Natural killer cell (primary cell): ENCODE measurements at places on chromosomes 16 and 17.

- H3K4me3 ChIP-seq = no peak overlapping the region
- H3K27me3 ChIP-seq = no peaks in the 10 kb centered on the region
- peaks cover 14% of the 10 kb centered on the region for H3K4me1 ChIP-seq
- H3K27ac ChIP-seq = no peak overlapping the region
- DNase-seq = no peak
Observed at GRCh38 chr17:17778308-17779014, 58.3 kb downstream of the SREBF1 start.

- DNase-seq = no peak
- peaks cover 2% of the 10 kb centered on the region for H3K27me3 ChIP-seq
- no peak overlapping the region for H3K27ac ChIP-seq
- H3K36me3 ChIP-seq = no peaks in the 10 kb centered on the region
- H3K4me1 ChIP-seq = peaks cover 46% of the 10 kb centered on the region
Observed at GRCh38 chr16:57892447-57893096, 78.4 kb downstream of the CNGB1 start.

DNA sequence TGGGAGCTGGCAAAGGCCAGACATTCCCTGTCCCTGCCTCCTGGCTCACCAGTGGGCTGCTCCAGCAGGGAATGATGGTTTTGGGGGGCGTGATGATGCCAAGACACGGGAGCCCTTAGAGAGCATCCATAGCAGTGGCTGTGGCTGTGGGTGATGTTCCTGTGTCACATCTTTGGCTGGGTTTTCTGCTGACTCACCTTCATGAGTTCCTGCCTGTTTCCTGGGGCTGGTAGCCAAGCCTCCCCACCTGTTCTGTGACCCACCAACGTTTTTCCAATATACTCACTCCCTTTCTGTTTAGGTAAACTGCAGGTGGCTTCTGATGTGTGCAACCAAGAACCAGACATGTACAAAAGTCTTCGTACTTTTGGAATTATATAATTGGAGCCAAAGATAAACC lies 16.5 kb upstream of the NF1 start:
- H3K27me3 ChIP-seq = no peaks in the 10 kb centered on the region
- H3K4me3 ChIP-seq = no peak overlapping the region
- no peaks in the 10 kb centered on the region for H3K4me1 ChIP-seq
- no peaks in the 10 kb centered on the region for H3K36me3 ChIP-seq

GRCh38 chr16:2782583-2783351 lies 4.6 kb downstream of the PRSS33 start:
- H3K27ac ChIP-seq = no peak overlapping the region
- no peak overlapping the region for H3K4me3 ChIP-seq
- H3K4me1 ChIP-seq = peaks cover 59% of the 10 kb centered on the region
- H3K27me3 ChIP-seq = peaks cover under 1% of the 10 kb centered on the region

DNA sequence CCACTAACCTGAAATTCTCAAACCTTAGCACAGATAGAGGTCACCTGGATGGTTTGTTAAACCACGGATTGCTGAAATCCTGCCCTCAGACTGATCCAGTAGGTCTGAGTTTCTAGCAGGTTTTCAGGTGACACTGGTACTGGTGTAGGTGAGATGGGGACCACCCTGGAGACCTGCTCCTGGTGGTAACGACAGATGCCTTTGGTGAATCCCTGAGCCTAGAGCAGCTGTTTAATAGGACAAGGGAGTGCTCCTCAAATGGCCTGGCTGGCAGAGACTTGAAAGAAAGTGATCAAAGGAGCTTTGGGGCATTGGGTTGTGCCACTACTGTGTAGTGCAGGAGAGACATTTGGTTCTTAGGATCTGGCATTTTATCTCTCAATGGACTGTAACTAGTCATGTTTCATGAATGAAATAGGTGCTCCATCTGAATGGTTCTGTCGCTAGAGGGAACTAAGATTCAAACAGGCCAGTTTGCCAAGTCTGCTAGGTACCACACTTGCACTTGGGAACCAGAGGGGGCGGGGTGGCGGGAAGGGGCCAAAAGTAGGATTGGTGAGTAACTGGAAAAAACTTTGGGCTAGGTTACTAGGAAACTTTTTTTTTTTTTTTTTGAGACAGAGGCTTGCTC lies 2.9 kb upstream of the IFI35 start:
- peaks cover 27% of the 10 kb centered on the region for H3K4me1 ChIP-seq
- DNase-seq = no peak
- no peak overlapping the region for H3K27ac ChIP-seq
- H3K36me3 ChIP-seq = peaks cover 32% of the 10 kb centered on the region

GRCh38 chr16:12721841-12722421 lies 81.8 kb downstream of the CPPED1 start:
- no peaks in the 10 kb centered on the region for H3K27me3 ChIP-seq
- DNase-seq = no peak
- no peak overlapping the region for H3K27ac ChIP-seq

DNA sequence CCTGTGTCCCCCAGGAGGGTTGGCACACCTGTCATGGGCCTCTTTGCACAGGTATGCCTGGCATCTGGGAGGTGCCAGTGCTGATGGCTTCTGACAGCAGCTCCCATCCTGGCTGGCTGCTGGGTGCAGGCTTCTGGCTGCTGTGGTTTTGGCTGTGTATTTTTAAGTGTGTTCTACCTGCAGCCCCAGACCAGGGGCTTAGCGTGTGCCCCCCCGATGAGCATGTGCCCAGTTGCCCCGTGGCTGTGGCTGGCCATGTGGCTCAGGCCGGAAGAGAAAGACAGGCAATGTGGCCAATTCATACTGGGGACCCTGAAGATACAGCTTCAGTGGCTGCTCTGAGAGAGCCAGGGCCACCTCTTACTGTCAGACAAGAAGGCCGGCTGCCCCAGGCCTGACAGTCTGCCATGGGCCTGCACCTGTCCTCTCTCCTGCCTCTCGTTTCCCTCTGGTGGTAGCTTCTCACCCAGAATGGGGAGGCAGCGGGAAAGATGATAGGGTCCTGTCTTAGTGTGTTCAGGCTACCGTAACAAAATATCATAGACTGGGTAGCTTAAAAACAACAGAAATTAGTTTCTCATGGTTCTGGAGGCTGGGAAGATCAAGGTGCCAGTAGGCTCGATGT lies 37.6 kb upstream of the LGALS9 start:
- peaks cover 11% of the 10 kb centered on the region for H3K36me3 ChIP-seq
- H3K4me1 ChIP-seq = no peaks in the 10 kb centered on the region
- no peak overlapping the region for H3K27ac ChIP-seq
- H3K4me3 ChIP-seq = no peak overlapping the region
- H3K27me3 ChIP-seq = no peaks in the 10 kb centered on the region
- no peak for DNase-seq

DNA sequence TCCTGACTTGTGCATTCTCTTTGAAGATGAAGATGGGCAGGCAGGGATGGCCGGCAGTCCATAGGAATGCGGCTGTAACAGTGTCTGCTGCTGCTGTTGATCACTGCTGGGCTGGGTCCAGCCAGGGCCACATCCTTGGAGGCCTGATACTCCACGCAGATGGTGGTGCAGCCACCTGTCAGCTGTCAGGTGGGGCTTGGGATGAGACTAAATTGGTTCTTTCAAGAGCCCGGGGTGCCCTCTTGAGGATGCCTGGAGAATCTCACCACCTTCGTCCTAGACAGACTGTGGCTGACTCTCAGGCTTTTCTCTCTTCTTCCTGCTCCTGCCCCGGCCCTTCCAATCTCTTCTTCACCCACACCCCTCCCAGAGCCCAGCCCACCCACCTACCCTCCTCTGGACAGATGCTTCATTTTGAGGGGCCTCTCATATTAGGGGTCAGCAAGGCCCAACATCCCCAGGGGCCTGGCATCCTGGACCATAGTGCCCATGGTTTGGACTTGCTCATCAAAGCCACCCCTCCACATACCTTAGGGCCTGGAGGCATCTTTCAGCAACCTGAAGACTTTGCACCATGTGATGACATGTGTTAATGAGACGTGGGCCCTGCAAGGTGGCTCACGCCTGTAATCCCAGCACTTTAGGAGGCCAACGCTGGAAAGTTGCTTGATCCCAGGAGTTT lies 19.1 kb downstream of the OSBPL7 start:
- H3K27me3 ChIP-seq = no peaks in the 10 kb centered on the region
- no peak for DNase-seq
- no peak overlapping the region for H3K27ac ChIP-seq
- H3K4me1 ChIP-seq = no peaks in the 10 kb centered on the region

GRCh38 chr16:64864232-64864809 lies 257.5 kb downstream of the CDH11 start:
- H3K36me3 ChIP-seq = no peaks in the 10 kb centered on the region
- H3K4me1 ChIP-seq = no peaks in the 10 kb centered on the region
- no peak for DNase-seq
- no peaks in the 10 kb centered on the region for H3K27me3 ChIP-seq
- H3K27ac ChIP-seq = no peak overlapping the region

DNA sequence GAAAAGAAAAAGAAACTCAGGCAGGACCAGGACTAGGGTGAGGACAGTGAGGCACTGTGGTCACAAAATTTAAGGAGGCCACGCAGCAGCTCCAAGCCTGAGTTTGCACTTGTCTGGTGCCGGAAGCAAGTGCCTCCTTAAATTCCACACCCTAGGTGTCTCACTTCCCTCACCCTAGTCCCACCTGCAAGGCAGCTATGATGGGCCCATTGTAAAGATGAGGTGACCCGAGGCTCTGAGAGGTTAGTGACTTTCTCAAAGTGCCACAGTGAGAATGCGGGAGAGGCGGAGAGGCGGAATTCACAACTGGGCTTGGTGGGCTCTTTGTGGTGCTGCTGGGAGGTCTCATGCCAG lies 21.5 kb upstream of the EEF2K start:
- H3K4me3 ChIP-seq = no peak overlapping the region
- no peak for DNase-seq
- no peaks in the 10 kb centered on the region for H3K36me3 ChIP-seq
- H3K27me3 ChIP-seq = no peaks in the 10 kb centered on the region
- H3K4me1 ChIP-seq = peaks cover 16% of the 10 kb centered on the region

- H3K4me3 ChIP-seq = no peak overlapping the region
- no peak overlapping the region for H3K27ac ChIP-seq
- H3K4me1 ChIP-seq = peaks cover 2% of the 10 kb centered on the region
- DNase-seq = no peak
- H3K27me3 ChIP-seq = no peaks in the 10 kb centered on the region
Observed at GRCh38 chr17:41870627-41871026, 5.4 kb upstream of the KLHL11 start.

DNA sequence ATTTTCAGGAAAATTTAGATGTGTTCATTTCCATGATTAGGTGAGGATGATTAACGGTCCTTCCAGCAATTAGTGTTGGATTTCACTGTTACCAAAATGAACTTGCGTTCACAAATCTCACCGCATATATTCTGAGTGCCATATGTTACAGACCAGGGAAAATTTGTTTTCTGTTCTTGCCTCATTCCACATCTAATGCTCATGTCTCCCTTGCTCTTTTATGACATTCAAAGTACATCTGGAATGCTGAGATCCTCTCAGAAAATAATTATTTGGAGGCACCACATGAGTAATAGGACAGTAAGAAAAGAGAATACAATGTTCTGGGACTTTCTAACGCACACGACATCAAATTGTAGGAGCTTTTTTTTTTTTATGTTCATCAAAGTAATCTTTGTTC lies 406.5 kb downstream of the SHISA9 start:
- no peaks in the 10 kb centered on the region for H3K4me1 ChIP-seq
- no peak for DNase-seq
- no peak overlapping the region for H3K4me3 ChIP-seq
- no peak overlapping the region for H3K27ac ChIP-seq

GRCh38 chr16:10253409-10253808 lies 71.2 kb upstream of the GRIN2A start:
- no peaks in the 10 kb centered on the region for H3K36me3 ChIP-seq
- H3K27me3 ChIP-seq = no peaks in the 10 kb centered on the region
- no peak for DNase-seq
- H3K4me1 ChIP-seq = no peaks in the 10 kb centered on the region
- no peak overlapping the region for H3K4me3 ChIP-seq

DNA sequence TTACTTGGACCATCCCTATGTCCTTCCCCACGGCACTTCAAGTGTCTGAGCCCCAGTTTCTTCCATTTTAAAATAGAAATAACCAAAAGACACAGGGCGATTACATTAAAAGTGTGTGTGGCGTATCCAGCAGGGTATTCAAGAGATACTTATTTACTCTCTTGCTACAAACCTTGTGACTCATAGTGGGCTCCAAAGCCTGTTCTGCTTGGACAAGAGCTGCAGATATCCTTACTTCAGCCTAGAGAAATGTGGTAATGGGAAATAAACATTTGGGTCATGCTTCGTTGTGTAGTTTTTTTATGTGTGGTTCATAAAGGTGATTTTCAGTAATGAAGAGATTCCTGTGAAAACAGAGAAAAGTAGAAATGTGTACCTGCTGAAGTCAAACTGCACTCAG lies 288.9 kb upstream of the CDH11 start:
- no peak for DNase-seq
- H3K4me1 ChIP-seq = no peaks in the 10 kb centered on the region
- no peak overlapping the region for H3K27ac ChIP-seq
- no peaks in the 10 kb centered on the region for H3K36me3 ChIP-seq

DNA sequence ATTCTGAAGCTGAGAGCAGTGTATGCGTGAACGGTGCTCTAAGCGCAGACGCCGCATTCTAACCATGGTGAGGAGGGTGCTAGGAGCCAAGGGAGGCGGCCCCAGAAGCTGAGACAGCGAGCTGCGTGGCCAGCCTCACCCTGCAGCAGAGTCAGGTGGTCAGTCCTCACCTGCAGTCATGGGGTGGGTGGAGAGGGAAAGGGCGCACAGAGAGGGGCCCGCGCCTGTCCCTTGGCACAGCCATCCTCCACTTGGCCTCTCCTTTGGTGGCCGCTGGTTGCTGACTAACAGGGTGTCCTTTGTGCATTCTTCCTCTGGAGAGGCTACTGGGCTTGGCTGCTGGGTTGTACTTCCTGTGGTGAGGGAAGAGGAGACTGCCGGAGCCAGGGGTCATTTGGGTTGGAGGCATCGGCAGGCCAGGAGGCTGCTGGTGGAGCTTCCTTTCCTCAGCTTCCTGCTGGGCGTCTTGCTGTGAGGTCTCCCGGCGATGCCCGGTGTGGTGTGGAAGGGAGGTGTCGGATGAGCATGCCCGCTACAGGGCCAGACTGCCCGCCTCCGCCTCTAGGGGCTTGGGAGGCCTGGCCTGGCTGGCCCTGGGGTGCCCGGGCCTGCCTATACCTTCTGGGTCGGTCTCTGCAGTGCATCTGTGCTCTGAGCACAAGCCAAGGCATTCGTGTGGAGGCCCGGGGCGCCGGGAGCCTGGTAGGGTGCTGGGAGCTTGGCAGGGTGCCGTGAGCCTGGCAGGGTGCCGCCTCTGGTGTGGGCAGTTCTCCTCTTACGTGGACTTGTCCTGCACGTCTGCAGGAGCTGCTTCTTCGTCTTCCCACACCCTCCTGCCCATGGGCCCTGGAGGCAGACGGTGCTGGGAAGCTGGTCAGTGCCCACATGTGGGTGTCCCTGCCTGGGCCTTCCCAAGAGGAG lies 17.4 kb downstream of the RNF213 start:
- no peaks in the 10 kb centered on the region for H3K27me3 ChIP-seq
- DNase-seq = no peak
- H3K4me1 ChIP-seq = peaks cover 64% of the 10 kb centered on the region
- peaks cover 51% of the 10 kb centered on the region for H3K36me3 ChIP-seq
- peak overlapping the region; percentile 1 for H3K27ac ChIP-seq
